ENCODE measurements at places on chromosomes 2 and 18.

- no peak for DNase-seq
Observed at GRCh38 chr2:134706587-134707329, 12.0 kb downstream of the TMEM163 start.

GRCh38 chr2:122815120-122815519, 1059.7 kb downstream of the TSN start:
- DNase-seq: no peak

DNA sequence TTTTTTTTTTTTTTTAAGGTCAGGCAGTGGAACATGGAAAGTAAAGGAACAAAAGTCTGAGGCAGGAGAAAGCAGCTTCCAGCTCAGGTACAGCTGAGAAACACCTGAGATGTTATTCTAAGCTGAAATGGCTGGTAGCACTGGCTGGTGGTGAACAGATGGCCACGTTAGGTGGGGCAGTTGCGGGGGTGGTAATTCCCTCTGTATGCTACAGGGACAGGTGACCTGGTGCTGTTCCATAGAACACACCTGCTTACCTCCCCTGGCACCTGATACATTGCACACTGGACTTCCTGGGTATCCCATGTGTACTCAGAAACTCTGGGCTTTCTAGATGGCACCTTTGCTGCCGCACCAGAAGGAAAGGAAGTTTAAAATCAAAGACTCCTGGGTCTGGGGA, 333.3 kb downstream of the SLC8A1 start:
- DNase-seq: no peak

DNA sequence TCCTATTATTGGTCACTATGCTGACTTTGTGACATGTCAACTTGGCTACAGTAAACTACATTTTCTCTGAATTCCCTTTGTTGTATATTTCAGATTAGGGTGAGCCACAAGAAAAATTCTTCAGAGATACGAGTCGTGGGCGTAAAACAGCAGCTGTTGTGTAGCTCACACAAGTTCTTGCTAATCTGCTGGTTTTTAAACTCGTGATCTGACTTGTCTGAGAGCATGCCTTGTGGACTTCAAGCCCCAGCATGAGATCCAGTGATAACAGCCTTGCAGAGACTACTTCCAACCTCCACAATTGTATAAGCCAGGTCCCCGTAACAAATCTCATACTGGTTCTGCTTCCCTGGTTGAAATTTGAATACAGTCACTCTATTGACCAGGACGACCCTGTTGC, 259.8 kb upstream of the LYPD1 start:
- DNase-seq: no peak

DNA sequence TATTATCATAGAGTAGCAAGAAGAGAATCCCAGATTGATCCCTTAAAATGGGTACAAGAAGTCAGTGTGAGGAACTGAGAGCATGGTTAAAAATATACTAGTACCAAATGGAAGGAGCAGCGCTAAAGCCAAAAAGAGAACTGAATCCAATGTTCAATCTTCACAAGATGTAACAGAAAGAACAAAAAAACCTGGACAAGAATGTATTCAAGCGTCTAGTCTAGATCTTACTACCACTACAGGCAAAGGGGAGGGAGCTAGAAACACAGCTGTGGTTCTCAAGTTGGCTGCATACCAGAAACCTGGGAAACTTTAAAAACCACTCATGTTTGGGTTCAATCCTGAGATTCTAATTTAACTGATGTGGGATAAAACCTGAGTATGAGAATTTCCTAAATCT, 57.5 kb downstream of the PIAS2 start:
- no peak for DNase-seq

GRCh38 chr18:9711361-9712129, 3.4 kb downstream of the RAB31 start:
- DNase-seq: no peak

DNA sequence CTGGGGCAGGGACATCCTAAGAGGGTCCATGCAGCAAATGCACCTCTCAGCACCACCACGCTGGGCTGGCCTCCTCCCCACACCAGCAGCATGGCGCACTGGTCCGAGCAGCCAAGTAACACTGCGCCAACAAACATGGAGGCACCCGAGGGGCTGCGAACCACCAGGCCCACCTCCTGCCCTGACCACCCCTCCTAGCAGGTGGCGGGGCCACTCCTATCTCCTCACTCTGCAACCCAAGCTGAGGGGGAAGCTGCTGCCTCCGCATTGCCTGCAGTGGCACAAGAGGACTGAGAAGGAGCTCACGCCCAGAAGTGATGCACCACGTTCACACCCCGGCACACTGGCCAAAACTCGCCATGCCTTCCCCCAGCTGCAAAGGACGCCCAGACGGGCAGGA, 94.4 kb downstream of the EIPR1 start:
- DNase-seq: no peak

DNA sequence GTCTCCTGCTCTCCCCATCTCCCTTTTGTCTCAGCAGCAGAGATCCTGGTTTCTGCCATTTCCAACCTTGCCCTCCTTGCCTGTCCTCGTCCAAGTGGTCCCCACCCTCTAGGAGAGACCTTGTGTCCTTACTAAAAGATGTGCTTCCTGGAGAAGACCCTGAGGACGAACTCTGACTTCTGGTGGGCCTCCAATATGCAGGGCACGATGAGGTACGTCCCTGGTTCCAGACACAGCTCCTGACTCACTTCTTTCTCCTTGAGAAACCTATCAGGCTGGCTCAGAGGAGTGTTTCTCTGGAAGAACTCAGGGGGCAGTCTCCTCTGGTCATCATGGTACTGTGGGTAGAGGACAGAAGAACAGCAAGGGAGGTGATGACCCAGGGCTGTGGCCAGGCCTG, 28.2 kb downstream of the CAPN14 start:
- no peak for DNase-seq

DNA sequence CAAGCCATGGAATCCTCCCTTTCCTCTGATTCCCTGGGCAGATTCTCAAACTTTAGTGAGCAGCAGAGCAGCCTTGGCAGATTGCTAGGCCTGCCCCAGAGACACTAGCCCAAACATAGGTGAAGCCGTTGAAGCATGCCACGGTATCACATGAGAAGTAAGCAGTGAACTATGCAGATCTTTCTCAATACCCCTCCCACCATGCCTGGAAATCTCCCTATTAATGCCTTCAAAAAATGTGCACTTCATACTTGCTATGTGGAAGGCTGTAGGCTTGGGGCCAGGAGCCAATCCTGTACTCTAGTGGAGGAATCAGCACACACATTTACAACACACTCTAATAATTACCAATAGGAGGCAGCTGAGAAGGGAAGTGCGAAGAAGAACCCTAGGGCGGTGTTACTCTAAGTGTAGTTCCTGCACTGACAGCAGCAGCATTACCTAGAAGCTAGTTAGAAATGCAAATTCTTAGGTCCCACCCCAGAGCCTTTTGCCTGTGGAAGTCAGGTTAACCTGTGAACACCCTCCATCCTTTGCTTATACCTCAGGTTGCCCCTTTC, 305.1 kb upstream of the SPRED2 start:
- no peak for DNase-seq

- no peak for DNase-seq
Observed at GRCh38 chr2:23639406-23639982, 254.5 kb downstream of the KLHL29 start.

- DNase-seq: peak; percentile 62
Observed at GRCh38 chr2:234633581-234634230, 136.8 kb upstream of the ARL4C start.

DNA sequence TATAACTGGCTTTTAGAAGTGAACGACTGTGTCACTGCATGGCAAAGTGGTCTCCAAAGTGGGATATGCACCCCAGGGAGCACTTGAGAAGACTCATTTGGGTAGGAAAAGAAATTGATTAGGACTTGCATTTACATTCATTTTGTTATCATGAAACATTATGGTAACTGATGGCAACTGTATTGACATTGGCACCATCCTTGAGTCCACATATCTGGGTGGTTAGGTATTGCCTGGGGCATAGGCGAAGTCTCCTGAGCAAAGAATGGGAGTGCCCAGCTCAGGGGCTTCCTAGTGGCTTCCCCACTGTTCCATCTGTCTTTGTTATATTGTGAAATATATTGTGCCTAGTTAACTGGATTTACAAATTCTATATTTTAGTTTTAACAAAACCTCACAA, 29.2 kb downstream of the SPATS2L start:
- DNase-seq: no peak

- no peak for DNase-seq
Observed at GRCh38 chr2:197137231-197137630, 173.3 kb downstream of the ANKRD44 start.

DNA sequence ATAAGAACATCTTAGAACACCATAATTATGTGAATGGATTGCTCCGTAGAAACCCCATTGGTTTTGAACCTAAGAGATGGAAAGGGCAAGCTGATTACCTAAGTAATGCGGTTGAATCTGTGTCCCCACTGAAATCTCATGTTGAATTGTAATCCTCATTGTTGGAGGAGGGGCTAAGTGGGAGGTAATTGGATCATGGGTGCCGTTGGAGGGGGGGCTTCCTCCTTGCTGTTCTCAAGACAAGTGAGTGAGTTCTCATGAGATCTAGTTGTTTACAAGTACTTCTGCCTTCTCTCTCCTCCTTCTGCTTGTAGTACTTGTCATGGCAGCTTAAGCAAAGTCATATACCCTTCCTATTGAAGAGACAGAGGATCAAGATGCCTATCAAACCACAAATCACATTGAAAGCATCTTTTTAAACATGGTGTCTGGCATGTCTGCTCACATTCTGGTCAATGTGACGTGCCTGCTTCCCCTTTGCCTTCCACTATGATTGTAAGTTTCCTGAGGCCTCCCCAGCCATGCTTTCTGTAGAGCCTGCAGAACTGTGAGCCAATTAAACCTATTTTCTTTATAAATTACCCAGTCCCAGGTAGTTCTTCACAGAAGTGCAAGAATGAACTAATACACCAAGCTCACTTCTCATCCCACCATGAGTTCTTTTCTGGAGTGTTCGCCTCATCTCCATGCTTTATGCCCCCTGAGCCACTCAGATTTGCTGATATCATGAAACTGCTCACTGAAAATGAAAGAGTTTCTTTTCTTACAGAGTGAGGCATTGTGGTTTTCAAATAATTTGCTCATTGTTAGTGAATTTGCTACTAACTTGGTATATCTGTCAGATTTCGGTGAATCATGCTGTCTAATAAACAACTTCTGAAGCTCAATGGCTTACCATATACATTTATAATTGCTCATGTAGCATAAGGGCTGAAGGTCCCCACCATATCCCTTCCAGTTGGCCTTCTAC, 23.6 kb downstream of the KCNE4 start:
- no peak for DNase-seq

DNA sequence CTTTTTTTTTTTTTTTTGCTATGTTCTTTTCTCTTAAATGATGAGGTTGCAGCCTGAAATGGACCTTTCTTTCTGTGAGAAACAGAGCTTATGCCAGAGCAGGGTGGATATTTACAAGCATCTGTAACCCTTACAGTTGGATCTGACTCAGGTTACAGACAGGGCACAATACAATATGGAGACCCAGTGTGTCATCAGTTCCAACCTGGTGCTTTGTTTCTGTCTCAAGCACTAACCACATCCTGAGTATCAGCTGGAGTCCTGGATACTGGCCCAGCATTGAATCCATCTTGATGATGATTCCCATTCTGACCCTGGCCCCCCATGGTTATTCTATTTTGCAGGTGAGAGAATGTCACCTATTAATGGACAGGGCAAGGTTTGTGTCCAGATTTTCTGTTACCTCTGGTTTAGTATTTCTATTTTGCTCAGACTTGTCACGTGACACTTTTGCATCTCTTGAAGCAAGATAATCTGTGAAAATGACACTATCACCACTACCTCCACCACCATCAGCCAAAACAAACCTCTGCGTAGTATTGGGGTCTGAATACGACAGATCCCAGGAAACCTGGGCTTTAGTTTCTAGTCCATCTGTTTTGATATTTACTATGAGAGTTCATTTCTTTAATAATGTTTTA, 174.0 kb downstream of the CCDC85A start:
- DNase-seq: no peak

DNA sequence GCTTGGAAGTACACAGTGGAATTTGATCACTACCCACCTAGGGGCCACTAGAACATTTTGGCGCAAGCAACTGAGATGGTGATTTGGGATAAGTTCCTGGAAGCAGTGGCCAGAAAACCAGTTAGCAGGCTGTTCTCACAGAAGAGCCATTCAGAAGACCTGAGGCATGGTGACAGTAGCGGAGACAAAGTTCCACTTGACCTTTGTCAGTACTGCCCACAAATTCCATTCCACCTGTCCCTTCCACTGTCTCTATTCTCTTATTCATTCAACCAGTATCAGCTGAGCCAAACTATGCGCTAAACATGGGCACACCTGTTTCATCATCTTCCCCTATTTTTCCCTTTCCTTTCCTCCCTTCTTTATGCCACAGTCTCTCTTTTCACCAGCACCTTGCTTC, 59.2 kb upstream of the PPP1CB start:
- DNase-seq: no peak

DNA sequence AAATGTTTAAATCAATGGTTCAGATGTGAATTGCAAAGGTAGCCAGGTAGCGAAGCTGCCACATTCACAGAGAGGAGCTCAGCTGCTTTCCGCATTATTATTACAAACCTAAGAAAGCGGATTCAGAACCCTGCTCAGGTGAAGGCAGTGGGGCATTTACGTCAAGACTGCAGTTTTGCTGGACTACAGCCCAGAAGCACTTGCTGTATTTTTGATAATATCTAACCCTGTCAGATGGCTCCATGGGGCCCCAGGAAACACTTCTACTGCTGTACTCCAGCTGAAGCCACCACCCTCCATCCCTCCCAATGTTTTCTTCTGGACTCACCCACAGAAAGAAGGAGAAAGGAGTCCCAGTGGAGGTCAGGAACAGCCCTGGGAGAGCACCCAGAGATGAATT, 96.9 kb downstream of the TPO start:
- DNase-seq: no peak

- DNase-seq: no peak
Observed at GRCh38 chr2:172447811-172448493, 20.6 kb downstream of the ITGA6 start.

DNA sequence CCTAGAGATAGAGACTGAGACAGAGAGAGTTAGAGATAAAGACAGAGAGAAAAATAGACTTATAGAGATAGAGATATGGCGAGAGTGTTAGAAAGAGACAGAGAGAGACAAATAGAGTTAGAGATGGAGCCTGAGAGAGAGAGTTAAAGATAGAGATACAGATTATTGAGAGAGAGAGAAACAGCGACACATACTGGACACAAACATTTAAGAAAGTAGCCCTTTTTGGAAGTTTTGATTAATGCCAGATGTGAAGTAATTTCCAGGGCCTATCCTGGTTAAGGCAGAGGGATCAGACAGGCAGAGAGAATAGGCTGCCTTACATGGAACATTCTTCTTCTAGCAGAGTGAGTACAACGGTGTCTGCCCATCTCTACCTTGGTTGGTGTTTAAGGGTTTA, 311.6 kb upstream of the CDH7 start:
- no peak for DNase-seq
